ENCODE measurements at places on chromosomes 2 and 18.

- DNase-seq = no peak
Observed at GRCh38 chr2:64804651-64805050, 150.9 kb upstream of the SERTAD2 start.

DNA sequence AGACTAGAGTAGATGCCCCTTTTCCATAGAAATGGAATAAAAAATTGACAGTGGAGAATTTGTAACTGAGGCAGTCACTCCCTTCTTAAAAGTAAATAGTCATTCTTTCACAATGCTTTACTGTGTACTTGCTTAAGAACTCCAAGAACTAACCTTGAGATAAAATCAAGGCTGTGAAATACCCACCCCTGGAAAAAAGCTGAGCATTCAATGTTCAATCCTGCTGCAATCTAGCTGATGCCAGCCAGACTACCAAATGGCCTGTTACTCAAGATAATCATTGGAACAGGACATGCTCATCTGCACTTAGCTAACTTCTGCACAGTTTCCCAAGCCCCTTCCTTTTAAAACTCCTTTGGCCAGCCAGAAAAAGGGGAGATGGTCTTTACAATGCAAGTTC is 367.4 kb upstream of the GULP1 start:
- no peak for DNase-seq

GRCh38 chr18:74722237-74722636 is 124.6 kb downstream of the ZNF407 start:
- DNase-seq = no peak

GRCh38 chr2:180672377-180672776 is 308.0 kb upstream of the UBE2E3 start:
- DNase-seq = no peak

- no peak for DNase-seq
Observed at GRCh38 chr2:73426176-73426575, 40.5 kb downstream of the ALMS1 start.

- no peak for DNase-seq
Observed at GRCh38 chr18:37665346-37665745, 99.7 kb upstream of the CELF4 start.

DNA sequence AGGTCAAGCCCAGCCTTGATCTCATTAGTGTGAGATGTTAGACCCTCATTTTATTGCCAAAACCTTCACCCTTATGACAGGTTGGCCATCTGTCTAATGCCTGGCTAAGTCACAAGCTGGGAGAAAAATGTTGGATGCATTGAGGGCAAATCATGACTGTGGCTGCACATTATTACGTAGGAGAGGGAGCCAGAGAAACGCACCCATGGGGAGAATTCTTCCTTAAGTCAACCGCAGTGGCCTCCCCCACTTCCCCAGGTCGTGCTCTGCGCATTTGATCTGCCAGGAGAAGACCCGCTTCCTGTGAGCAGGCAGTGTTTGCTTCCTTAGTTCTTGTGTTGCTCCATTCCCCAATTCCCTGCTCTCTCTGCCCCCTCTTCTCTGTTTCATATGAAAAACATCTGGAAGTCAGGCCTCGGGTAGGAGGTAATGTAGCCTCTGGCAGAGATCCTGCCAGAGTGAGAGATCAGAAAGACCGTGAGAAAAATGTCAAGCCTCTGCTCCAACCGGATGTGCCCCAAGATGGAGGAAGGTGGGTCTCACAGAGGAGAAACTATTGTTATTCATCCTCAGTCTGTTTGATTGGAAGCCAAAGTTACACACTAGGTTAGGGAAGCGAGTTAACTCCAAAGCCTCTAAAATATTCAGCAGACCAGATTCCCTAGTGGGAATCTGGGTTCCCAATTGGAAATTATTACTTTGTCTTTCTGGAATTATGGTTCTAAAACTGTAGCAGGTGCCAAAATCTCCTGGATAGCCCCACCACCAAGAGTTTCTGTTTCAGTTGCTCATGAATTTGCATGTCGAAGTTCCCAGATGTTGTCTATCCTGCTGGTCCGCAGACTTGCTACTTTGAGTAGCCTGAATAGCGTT is 144.3 kb upstream of the PELI1 start:
- no peak for DNase-seq

DNA sequence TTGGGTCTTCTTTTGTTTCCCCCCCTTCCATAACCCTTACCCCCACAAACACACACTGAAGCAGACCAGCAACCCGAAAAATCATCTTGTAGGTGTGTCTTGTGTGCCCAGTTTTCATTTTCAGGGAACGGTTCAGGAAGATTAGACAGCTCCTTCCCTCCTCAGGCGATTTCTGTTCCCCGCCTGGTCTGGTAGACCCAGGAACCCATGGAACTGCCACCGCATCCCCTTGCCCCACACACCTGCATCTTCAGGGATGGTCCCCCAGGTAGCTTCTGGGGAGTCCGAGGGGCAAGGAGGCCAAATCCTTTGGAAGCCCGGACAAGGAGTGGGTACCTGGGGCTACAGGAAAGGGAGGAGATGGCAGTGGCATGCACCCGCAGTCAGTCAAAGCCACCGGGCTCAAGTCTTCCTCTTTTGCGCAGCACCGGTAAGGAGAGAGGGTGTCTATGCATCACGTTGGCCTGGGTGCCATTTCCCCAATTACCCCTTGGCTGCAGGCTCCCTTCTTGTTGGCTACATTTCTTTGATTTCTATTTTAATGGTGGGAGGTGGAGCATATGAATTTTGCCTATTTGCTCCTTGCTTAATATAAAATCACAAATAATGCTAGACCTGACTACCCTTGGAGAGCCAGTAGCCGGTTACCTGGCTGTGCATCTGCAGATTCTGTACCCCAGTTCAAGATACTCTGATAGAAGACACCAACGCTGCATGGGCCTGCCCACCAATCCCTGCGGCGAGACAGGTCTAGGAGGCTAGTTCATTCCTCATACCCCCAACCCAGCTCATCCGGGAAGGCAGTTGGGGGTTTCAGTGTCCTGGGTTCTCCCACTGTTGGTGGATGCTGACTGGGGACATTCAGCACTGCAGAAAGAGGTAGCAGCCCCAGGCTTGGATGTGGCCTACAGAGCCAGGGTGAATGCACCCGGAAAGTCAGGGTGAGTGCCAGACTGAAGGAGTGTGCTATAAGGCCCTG is 30.0 kb upstream of the ATP6V1B1 start:
- DNase-seq = no peak

- no peak for DNase-seq
Observed at GRCh38 chr2:25955036-25955435, 27.3 kb downstream of the KIF3C start.
